ENCODE measurements at places on chromosomes 5 and 9.
A peak's percentile ranks its signal among the peaks of the same experiment; 100 is the strongest.

GRCh38 chr9:101486693-101487442 is 46.8 kb upstream of the RNF20 start:
- no peak for DNase-seq

GRCh38 chr5:30237189-30237588 is 956.3 kb upstream of the CDH6 start:
- DNase-seq: no peak

GRCh38 chr5:167819406-167819805 is 472.0 kb upstream of the WWC1 start:
- DNase-seq: no peak

DNA sequence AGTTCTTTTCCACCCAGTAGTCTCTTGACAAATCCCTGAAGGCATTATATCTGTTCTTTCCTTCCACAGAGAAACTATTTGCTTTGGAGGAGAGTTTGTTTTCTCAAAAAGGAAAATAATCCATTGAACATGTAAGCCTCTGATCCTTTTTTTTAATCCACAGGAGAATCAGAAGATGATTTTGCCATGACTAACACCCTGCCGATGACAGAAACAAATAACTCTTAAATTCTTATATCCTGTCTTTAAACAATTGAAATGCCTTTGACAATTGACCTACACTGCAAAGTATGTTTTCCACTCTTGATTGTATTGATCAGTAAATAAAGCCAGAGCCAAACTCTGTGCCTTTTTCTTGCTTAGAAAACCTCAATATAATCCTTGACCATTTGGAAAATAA is 666.4 kb upstream of the CTNND2 start:
- DNase-seq: no peak

DNA sequence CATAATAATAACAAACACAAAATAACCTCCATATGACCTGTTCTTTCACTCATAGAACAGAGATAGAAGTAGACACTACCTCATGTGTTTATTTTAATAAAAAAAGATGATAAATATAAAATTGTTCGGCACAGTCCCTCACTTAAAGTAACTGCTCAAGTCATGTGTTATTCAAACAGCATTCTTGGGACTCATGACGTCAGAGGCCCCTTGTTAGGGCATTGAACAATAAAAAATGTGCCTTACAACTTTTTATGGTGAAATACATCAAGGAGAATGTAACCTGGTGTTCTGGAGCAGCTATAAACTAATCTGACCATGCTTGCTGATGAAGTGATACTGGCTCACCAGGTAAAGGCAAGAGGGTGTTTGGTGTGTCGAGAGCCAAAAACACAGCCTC is 12.2 kb upstream of the NDFIP1 start:
- DNase-seq: no peak

DNA sequence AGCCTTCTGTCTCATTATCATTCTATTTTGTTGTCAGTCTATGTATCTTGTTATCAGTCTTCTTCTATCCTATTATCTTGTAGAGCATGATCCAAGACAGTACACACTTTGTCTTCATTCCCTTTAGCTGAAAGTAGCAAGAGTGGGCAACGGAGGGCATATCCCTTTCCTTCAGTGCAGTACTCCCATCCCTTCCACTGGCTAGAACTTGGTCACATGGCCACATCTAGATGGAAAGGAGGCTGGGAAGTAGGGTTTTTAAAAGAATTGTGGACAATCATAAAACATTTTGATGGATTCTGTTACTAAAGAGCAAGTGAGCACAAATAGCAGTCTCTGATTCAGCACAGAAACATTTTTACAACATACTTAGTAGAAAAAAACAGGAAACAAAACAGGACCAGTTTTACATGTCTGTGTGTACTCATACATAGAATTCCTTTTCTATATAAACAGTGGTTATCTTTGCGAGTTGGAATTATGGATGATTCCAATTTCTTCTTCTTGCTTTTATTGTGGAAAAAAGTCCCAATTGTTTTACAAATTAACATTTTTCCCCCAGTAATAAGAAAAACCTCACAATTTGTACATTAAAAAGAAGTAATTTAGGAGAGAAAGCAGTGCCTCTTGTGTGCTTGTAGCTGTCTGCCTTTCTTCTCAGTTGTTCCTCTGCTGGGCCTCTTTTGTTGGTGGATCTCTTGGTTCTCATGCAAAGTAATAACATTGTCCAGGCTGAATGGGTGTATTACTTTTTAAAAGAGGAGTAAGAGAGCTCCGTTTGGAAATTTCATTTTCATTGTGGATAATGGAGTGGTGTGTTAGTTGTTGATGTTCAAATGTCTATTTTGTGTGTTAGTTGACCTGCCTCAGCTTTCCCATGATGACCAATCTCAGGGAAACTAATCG is 410.9 kb upstream of the TRPC7 start:
- DNase-seq: peak; percentile 9

DNA sequence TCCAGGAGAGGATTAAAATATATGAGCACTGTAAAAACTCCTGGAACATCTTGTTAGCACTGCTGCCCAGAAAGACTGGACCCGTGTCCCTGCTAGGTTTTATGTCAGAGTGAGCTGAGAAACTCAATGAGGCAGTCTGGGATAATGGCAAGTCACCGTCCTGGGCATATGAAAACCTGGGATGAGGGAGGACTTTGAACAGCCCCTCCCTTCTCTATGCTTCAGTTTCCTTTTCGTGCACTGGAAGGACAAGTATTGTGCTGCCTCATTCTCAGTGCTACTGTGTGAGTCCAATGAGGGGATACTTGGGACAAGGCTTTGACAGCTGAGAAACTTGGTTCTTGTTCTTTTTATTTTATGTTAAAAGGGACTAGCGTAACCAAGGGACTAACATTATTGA is 143.0 kb upstream of the SHB start:
- DNase-seq: no peak

GRCh38 chr9:96150324-96151227 is 151.4 kb downstream of the HSD17B3 start:
- DNase-seq: no peak

DNA sequence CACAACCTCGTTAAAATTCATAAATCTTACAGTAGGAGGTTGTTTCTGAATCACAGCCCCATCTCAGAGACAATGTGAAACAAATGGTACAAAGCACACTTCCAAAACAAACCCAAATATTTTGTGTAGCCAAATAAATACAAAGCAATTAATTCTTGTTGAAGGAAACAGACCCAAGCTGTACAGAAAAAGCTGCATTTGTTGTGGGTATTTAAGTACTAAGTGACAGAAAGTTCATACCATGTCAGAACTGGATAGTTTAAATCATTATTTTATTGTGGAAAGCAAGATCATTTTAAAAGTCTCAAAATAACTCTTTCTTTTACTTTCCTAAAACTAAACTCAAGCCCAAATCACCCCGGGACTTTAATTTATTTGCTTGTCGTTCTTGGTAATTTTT is 570.7 kb downstream of the ELAVL2 start:
- DNase-seq: no peak

DNA sequence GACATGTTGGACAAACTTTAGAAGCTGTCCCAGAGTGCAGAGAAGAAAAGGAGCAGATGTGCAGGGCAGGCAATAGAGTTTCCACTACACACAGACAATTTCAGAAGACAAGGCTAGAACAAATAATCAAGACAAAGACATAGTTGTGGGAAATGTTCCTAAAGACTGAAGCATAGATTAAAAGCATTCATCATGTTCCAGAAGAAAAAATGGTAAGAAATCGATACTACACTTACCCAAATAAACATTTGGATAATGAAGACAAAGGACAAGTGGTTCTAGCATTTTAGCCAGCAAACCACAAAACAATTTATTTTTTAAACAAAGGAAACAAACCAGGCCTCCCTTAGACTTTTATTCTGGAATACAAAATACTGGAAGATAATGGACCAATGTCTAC is 97.9 kb downstream of the FSTL4 start:
- DNase-seq: no peak

DNA sequence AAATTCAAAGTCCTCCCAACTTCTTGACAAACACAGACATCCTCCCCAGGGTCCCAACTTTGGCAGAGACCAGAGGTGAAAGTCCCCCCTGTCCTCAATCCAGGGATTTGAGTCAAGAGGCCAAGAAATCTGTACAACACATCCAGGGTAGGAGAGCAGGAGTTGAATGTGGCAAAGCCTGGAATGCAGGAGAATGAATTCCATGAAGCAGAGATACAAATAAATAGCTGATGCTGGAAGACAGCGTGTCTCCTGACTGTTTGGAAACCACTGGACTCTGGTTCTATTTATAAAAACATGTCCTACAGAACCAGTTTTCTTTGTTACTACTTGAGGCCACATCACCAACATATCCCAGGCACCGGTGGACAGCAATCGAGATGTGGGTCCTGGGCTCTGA is 43.7 kb upstream of the SLIT3 start:
- no peak for DNase-seq

Data from stromal cell of bone marrow (primary cell).